Activated CD4-positive, alpha-beta T cell treated with anti-CD3 and anti-CD28 coated beads, Interleukin-10, Interleukin-2, amounts not matched to agents 100 ng/mL and 50 ng/mL, durations not matched to agents 16 hours and 8 hours (primary cell): ENCODE measurements at places on chromosomes 5 and 9.

DNA sequence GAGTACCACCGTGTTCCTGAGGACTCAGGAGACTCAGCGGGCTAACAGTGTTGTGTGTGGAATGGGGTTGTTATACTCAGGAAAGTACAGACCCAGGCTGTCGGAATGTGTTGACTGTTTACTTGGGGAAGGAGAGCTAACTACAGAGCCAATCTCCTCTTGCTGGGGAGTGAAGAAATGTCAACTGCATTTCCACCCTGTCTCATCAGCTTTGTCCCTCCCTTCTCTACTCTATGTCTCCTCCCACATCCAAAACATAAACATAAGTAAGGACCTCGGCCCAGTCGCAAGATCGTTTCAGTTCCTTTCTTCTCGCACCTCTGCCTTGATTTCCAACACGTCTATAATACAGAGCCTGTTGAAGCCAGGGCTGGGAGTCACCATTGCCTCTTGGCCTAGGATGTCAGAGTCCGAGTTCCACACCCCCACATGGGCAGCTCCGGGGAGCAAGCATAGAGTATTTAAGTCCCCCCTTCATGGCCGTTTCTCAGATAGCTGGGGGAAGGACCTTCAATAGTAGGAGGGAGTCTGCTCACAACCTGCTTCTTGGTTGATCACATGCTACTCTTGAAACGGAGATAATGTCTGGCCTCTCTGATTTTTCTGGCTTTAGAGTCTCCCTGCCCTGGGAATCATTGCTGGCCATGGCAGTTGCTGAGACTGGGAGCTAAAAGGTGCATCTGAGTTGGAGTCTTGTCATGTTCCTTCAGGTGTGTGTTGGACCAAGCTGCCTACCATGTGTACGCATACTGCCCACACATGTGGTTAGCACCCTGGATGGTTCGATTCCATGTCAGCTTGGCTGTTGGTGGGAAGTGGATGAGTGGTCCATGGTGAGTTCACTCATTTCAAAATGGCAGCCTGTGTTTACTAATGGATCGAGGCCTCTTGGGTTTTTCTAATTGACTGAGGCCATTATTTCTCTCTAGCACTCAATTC lies 147.3 kb downstream of the MTX3 start:
- no peak for DNase-seq

DNA sequence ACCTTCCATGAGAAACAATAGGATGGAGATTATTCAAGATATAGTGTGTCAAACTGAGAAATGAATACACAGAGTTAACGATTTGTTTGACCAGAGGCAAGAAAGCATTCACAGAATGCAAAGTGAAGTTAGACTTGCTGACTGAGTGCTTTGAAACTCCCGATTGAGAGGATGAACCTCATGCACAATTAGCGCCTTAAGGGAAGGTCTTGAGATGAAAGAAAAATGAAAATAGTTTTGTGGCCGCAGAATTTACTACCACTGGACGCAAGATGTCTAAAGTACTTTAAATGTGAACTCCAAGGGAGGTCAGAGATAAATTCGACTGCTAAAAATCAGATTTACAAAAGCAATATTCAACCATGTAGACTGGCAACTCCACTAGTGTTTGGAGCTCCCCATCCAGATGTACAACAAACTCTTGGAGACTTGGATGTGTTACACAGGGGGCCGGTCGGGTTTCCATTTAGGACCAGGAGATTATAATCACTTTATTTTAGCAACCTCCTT lies 707 bp upstream of the RIMOC1 start:
- DNase-seq, result no peak

- DNase-seq, result no peak
Observed at GRCh38 chr5:153981905-153982605, 56.7 kb downstream of the FAM114A2 start.

DNA sequence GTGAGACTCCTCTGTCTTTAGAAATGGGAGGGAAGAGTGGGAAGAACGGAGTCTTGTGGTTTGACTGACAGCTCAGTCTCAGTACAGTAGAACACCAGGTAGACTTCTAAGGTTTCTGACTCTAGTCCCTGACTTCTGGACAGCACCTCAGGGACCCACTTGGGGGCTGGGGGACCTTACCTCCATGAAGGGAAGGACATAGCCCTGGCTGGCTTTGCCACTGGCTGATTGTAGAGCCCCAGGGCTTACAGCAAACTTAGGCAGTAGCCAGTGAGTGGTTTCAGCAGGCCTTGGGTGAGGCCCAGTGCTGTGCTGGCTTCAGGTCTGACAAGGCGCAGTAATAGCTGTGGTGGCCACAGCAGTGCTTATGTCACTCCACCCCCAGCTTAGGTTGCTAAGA lies 290.0 kb upstream of the PRR16 start:
- no peak for DNase-seq

DNA sequence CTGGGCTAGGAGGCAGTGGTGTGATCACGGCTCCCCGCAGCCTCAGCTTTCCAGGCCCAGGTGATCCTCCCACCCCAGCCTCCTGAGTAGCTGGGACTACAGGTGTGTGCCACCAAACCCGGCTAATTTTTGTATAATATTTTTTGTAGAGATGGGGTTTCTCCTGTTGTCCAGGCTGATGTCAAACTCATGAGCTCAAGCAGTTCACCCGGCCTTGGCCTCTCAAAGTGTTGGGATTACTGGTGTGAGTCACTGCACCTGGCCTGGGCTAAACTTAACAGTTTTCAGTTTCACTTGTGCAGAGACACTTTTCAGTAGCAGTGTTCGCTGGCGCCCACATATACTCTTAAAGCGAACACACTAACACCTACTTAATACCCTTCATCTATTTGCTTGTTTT lies 205.6 kb upstream of the ZNF608 start:
- peak; percentile 39 for DNase-seq

DNA sequence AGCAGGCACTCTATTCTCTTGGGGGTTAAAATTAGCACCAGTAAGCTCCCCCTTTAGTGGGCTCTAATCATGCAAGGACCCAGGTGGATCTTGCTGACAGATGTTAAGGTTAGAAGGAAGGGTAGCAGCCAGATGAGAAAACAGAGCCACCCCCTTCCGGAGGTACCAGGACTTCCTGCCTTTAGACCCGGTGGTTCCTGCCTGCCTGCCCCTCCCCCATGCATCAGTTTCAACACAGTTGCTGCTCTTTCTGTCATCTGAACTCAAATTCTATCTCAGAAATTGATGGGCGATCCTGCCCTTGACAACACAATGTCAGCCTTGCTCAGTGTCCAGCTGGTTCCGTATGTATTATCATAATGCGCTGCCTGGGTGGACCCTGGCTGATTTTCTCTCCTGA lies 287.3 kb downstream of the EBF1 start:
- DNase-seq, result peak; percentile 51

- no peak for DNase-seq
Observed at GRCh38 chr9:3118081-3118480, 274.2 kb upstream of the PUM3 start.

- DNase-seq, result no peak
Observed at GRCh38 chr9:124676159-124676551, 95.0 kb downstream of the NR6A1 start.

GRCh38 chr9:8364026-8364752 lies 564.6 kb upstream of the DMAC1 start:
- no peak for DNase-seq

GRCh38 chr5:116765441-116765840 lies 190.8 kb upstream of the SEMA6A start:
- no peak for DNase-seq

GRCh38 chr5:18380729-18381362 lies 746.6 kb downstream of the TAF11L14 start:
- DNase-seq, result no peak

DNA sequence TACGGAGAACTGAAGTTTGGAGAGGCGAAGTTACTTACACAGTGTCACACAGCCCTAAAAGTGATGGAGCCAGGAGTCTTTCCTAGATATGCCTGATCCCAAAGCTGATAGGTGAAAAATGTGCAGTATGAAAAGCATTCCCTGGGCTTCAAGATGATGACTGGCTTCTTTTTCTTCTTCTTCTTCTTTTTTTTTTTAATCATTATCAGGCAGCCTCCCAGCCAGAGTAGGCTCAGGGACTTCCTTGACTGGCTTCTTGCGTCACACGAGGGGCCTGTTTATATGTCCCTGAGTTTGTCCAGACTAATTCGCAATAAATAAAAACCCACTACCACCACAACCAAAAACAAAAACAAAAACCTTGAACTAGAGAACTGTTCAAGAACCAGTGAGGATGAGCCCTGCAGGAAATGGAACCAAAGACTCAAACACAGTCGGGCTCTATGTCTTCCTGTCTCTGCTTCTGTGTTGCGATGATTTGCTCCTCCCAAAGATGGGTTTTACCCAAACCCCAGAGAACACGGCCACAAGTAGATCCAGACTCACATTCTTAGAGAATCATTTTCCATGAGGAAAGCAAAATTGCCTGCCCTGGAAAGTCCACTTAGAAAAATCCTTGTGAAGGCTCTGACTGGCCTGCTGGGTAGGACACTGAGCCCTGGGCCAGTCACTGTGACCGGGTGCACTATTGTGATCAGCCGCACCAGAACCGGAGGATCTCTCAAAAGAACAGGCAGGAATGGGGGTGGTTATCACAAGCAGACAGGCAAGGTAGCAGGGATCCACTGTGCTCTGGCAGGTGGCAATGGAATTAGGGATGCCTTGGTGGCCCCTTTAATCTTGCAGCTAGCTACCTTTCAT lies 38.0 kb upstream of the ADAM19 start:
- DNase-seq, result no peak

- no peak for DNase-seq
Observed at GRCh38 chr5:72109625-72110024, 2.4 kb downstream of the MAP1B start.

GRCh38 chr5:135574493-135574892 lies 4.3 kb downstream of the CXCL14 start:
- no peak for DNase-seq

DNA sequence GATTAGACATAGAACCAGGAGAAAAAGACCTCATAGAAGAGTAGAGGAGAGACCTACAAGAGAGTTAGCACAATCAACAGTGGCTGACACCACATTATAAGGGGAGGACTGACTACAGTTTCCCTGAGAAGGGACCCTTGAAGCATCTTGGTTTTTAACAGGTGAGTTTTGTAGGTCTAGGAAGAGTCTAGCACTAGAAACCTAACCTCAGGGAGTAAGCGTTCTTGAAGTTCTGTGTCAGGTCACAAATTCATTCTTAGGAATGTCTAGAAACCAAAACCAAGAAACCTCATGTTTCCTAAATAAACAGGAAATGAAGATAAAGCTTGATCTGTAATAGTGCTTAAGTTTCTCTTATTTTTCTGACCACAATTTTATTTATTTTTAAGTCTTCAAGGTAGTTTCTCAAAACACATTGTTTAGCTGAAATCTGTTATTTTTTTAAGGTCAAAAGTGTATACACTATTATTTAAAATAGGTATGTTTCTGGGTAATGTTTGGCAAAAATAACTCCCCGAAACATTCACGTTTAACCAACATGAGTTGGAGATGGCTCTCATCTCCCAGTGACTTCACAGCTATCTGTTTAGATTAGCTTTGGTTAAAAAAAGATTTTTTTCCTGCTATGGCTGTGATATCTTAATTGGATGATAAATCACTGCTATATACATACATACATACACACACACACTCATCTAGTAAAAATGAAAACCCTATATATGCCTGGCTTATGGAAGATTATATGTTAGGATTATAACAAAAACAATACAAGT lies 37.1 kb downstream of the MAP3K1 start:
- DNase-seq, result no peak

DNA sequence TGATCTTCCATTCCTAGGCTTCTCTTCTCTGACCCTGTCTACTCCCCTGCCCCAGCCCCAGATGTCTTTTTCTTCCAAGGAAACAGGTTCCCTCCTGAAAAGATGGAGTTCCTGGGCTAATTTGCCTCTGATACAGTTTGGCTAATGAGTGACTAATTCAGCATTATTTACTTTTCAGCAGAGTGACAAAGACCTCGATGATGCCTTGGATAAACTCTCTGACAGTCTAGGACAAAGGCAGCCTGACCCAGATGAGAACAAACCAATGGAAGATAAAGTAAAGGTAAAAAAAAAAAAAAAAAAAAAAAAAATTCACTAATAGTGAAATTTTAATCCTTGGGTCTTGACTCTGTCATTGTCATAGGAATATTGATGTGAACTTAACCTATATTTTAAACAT lies 42.7 kb downstream of the ERAP1 start:
- DNase-seq, result no peak

DNA sequence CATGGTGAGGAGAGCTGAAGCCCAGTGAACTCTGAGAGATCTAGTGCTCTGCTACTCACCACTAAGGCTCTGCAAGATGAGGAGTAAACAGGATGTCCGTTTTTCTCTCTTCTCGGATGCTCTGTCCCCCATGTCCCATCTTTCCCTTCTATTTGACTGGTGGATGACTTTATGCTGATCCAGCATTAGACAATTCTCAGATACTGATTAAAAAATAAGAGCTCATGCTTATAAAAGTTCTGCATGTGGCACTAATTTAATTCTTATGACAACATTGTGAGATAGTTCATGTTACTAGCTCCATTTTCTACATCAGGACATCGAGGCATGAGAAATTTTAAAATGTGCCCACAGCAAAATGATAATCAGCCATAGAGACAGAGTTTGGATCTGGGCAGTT lies 77.0 kb downstream of the HMHB1 start:
- DNase-seq, result no peak

DNA sequence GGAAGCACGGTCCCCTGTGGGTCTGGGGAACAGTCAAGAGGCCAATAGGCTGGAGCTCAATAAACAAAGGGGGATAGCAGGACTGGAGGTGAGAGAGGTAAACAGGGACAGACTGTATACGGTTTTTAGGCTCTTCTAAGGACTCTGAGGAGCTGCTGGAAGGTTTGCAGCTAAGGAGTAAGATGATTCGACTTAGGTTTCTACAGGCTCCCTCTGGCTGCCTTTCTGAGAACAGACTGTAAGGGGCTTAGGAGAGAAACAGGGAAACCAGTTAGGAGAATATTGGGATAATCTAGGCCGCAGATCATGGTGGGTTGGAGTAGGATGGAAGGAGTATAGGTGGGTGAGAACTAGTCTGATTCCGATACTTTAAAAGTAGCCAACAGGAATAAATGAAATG lies 10.4 kb downstream of the CDK5RAP2 start:
- DNase-seq, result no peak

GRCh38 chr9:78319197-78320029 lies 22.5 kb downstream of the PSAT1 start:
- no peak for DNase-seq

- DNase-seq, result no peak
Observed at GRCh38 chr5:155303120-155303519, 289.6 kb downstream of the KIF4B start.

- DNase-seq, result no peak
Observed at GRCh38 chr9:16136961-16137360, 584.1 kb downstream of the CCDC171 start.

GRCh38 chr9:74125941-74126340 lies 371.2 kb upstream of the RORB start:
- DNase-seq, result no peak

DNA sequence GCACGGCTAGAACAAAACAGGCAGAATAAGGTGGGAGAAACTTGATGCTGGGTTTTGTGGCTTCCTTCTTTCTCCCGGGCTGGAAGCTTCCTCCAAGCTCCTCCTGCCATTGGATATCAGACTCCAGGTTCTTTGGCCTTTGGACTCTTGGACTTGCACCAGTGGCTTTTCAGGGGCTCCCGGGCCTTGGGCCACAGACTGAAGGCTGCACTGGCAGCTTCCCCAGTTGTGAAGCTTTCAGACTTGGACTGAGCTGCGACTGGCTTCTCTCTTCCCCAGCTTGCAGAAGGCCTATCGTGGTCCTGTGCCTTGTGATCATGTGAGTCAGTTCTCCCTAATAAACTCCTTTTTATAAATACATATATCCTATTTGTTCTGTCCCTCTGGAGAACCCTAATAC lies 364.4 kb downstream of the DNAH5 start:
- DNase-seq, result no peak

GRCh38 chr9:89967527-89967926 lies 362.7 kb downstream of the GADD45G start:
- DNase-seq, result no peak

- peak; percentile 80 for DNase-seq
Observed at GRCh38 chr9:88988796-88989641, 2.2 kb upstream of the S1PR3 start.
